ENCODE measurements at places on chromosomes 6 and 20.

- DNase-seq, result peak; percentile 74
Observed at GRCh38 chr6:41073203-41073967, 611 bp downstream of the NFYA start.

DNA sequence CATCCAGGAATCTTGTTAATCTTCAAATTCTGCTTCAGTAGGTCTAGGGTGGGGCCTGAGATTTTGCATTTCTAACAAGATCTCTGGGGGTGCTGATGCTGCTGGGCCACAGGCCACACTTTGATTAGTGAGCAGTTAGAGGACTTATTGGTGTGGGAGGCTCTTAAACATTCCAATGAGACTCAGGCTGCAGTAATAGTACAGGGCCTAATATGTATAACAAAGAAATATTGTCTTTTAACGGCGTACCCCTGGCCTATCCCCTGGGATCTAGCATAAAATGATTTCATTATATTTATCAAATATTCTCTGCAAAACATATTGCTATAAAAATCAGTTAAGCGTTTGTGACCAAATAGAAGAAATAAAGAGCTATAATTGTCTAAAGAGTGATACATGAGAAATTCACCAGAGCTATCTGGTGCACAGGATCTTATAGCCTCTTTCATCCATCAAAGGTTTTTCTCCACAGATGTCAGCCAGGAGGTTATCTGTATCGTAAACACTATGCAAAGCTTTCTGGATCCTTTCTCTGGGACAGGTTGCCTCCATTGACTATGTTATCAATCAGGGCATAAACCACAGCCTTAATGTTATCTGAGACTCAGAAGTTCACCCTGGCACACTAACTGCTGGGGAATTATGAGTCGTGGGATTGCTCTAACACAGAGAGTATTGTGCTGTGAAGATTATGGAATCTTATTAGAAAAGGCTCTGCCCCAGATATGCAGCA lies 488.5 kb upstream of the MAP3K7 start:
- no peak for DNase-seq

DNA sequence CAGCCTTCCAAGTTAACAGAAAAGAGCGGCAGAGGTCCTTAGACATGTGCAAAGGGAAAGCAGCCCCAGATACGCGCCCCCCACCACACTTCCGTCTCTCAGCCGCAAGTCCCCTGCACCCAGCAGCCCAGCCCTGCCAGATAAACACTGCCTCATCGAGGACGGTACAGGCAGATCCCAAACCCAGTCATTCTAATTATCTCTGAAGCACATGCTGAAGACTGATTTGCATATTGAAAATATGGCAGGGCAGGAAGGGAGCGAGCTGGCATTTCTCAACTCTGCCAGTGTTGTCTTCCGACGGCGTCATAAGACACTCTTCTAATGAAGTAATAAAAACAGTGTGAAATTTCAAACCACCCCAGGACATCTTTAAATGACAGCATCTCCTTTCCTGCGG lies 122.8 kb upstream of the CDH4 start:
- DNase-seq, result no peak

DNA sequence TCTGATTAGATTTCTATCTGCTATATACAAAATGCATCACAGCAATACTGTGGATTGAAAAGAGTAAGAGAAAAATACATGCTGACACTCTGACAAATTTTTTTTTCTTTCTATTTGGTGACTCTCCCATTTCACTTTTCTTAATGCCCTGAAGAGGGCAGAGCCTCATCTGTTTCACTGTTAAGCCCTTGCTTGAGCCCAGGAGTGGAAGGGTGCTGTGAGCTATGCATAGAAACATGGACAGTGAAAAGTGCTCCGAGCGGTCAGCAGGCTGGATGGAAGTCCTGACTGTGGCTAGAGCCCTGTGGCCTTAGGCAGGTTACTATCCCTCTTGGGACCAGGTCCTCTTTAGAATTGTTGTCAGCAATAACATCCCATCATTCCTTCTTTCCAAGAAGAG lies 17.4 kb upstream of the CSE1L start:
- DNase-seq, result no peak

DNA sequence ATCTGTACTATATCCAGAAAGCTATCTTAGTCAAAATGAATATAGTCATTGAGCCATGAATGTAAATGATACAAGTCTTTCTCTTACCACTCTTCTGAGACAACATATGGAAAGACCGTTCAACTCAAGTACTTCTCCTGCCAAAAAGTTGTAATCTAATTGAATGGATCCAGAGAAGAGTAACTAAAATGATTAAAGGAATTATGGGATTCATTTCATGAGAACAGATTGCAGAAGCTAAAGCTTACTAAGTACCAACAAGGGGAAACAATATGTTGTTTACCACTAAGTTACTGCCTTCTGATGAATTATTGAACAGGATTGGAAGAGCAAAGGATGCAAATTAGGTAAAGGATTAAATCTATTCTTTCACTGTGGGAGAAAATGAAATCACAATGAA lies 2.0 kb upstream of the LGSN start:
- DNase-seq, result no peak

- no peak for DNase-seq
Observed at GRCh38 chr6:21946298-21946783, 350.5 kb downstream of the PRL start.

GRCh38 chr20:5592823-5593739 lies 157.1 kb upstream of the SHLD1 start:
- no peak for DNase-seq

DNA sequence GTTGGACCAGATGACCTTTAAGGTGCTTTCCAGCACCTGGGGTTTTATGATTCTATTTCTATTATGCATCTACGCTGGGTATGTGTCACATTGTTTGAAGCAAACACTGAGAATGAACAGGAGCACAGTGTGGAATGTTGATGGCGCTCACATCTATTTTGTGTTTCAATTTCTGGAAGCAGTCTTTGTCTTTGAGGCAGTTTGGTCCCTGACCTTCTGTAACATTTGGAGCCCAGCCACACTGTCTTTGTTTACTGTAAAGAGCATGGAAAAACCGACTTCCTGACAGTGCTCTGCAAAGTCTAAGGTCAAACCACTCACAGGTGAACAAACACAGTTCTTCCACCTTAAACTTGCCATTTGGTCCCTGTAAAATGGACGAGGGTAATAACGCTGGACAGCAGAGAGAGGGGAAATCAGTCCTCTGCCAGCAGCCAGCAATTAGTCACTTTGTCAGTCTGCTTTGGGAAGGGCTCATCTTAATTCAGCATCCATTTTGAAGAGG lies 155.5 kb downstream of the PRL start:
- DNase-seq, result peak; percentile 64

GRCh38 chr6:166313255-166314070 lies 5.3 kb upstream of the PRR18 start:
- DNase-seq, result peak; percentile 33

GRCh38 chr6:163661272-163661671 lies 246.8 kb downstream of the QKI start:
- no peak for DNase-seq

DNA sequence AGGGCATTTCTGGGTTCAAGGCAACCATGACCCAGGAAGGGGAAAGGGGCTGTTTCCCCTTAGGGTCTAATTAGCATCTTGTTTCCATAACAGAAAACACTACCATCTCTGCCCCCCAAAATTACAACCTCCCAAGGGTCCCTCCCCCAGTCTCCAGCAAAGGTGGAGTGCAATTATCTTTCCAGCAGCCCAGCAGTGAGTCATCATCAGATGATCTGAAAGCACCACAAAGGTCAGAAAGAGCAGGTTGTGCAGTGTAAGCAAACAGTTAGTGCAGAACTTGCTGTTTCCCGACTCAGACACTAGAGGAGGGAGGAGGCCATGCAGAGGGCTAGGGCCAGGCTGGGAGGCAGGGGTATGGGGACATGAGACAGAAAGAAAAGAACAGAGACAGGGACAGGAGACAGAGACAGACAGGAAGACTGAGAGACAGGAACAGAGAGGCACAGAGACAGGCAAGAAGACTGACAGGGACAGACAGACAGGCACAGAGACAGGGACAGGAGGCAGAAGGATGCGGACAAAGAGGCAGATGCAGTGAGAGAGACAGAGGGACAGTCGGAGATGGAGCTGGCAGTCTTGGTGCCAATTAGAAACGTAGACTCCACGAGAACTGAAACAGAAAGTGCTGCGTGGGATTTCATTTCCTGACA lies 62.5 kb downstream of the PYGB start:
- DNase-seq, result no peak

DNA sequence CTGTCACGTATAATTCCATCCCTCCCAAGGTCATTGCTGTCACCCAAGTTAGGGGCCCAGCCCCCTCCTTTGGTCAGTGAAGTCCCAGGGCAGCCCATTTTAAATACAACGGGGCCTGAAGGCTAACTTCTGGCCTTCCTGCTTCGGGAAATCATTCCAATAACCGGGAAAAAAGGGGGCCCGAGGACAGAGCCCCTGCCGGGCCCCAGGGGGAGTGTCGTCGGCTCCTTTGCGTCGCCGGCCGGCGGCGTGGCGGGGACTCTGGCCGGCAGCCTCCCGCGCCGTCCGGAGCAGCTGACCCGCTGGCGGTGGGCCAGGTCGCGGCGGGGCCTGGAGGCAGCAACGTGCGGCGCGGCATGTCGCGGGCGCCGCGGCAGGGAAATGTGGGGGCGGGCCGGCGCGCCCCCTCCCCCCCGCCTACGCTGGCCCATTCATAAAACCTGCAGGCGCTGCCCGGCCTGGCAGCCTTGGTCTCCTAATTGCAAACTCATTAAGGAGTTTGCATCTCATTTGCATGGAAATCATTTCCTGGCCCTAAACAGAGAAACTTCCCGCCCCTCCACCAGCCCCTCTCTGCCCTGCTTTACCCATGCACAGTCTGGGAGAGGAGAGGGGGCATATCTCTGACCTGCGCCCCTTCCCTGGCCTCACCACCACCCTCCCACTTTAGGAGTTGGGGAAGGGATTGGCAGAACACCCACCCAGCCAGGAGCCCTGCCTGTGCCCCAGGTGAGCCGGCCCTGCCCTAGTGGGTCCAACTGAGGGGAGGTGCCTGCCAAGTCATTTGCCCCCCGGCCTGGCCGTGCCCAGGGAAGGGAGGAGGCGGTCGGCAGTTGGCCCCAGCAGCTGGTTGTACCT lies 50.7 kb downstream of the MRPL14 start:
- no peak for DNase-seq

DNA sequence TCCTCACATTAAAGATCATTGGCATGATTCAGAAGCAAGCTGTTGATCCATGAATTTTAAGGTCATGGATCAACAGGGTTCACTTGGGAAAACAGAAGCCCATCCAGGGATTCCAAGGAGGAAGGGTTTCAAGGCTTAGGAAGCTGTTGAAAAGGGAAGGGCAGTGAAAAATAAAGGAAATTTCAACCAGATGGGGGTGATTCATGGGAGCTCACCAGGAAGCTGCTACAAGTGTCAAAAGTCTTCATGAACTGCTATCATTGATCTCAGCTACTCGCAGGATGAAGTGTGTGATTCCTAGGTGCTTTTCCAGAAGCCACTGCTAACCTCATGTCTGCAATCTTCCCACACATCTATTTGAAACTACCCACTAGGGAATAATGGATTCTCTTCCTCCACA lies 26.2 kb downstream of the ADTRP start:
- no peak for DNase-seq

- DNase-seq, result no peak
Observed at GRCh38 chr6:48990739-48991138, 472.3 kb downstream of the MMUT start.

- DNase-seq, result no peak
Observed at GRCh38 chr20:59780494-59781185, 152.8 kb downstream of the SYCP2 start.

- DNase-seq, result no peak
Observed at GRCh38 chr20:16848526-16848925, 100.4 kb downstream of the OTOR start.

GRCh38 chr20:37501940-37502339 lies 19.1 kb upstream of the NNAT start:
- DNase-seq, result peak; percentile 85

- no peak for DNase-seq
Observed at GRCh38 chr6:50724381-50725124, 11.2 kb downstream of the TFAP2D start.

DNA sequence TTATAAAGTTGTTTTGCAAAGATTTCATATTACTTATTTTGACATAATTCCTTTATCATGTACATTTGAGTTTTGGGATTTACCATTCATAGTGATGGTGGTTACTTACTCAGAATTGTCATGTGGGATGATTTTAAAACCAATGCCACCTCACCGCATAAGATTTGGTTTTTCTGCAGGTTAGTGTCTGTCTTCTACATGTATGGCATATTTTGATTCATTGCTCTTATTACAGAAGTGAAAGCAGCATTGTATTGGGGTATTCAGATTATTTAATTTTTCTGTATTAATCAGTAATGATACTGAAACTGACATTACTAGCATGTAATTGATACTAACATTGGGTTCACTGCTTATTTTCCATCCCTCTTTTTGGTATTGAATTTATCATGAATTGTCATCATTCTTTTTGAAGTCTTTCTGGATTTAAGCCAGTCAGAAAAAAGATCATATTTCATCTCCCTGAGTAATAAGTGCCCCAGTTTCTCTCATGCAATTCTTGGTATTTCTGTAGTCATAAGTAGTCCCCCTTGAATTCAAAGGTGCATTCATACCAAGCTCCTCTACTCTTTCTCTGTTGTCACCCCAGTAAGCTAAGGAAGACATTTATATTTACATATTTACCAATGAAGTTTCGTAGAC lies 176.6 kb downstream of the BCKDHB start:
- DNase-seq, result no peak

GRCh38 chr6:157225575-157225995 lies 97.7 kb downstream of the TMEM242 start:
- DNase-seq, result no peak

Measured in NCI-H1092 (cell line).